IMR-90 (cell line): ENCODE measurements at places on chromosomes 16 and 17. TPM values are rescaled to one million over a fixed set of nuclear protein-coding genes. Genes with fewer than 3 reads are reported as not detected.

DNA sequence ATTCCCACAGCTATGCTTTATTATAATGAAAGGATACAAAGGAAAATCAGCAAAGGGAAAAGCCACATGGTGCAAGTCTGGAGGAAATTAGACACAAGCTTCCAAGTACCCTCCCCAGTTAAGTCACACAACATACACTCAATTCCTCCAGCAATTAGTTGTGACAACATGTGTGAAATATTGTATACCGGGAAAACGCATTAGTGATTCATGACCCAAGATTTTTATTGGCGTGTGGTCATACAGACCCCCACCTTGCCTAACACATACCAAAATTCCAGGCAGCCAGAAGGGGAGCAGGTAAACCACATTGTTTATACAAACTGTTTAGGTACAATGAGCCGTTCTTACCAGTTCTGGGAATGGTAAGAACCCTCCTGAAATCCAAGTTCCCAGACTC, 160.6 kb downstream of the CYB561 start:
- H3K27ac ChIP-seq: no peak overlapping the region
- peaks cover 3% of the 10 kb centered on the region; the same call in 1 of the 2 replicates for H3K4me1 ChIP-seq
- no peak for DNase-seq
- no peak overlapping the region for H3K4me3 ChIP-seq
- H3K27me3 ChIP-seq: no peaks in the 10 kb centered on the region

DNA sequence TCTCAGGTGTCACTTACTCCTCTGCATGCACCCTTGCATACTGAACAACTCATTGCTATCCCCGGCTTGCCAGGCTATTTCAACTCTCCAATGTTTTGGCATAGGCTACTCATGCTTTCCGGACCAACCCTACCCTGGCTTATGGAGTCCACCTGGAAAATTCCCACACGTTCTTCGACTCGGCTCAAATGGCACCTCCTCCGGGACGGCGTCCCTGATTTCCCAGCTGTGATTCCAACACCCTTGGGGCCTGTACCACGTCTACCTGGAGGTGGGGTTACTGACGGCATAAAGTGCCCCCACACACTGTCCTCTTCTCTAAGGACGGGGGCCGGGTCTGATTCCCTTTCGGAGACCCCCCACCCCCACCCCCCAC, 498 bp downstream of the SMYD4 start:
- peak overlapping the region; percentile 80; the same call in 1 of the 2 replicates for H3K27ac ChIP-seq
- H3K27me3 ChIP-seq: no peaks in the 10 kb centered on the region
- DNase-seq: no peak
- peak overlapping the region; percentile 100 for H3K4me3 ChIP-seq

GRCh38 chr17:78127888-78128550, 536 bp downstream of the TMC6 start:
- peak overlapping the region; percentile 45 for H3K4me3 ChIP-seq
- H3K4me1 ChIP-seq: peaks cover 2% of the 10 kb centered on the region; the same call in 1 of the 2 replicates
- H3K27ac ChIP-seq: no peak overlapping the region

- no peak overlapping the region for H3K4me3 ChIP-seq
- H3K27me3 ChIP-seq: no peaks in the 10 kb centered on the region
Measured at GRCh38 chr16:1607971-1608370, 3.9 kb downstream of the IFT140 start.

DNA sequence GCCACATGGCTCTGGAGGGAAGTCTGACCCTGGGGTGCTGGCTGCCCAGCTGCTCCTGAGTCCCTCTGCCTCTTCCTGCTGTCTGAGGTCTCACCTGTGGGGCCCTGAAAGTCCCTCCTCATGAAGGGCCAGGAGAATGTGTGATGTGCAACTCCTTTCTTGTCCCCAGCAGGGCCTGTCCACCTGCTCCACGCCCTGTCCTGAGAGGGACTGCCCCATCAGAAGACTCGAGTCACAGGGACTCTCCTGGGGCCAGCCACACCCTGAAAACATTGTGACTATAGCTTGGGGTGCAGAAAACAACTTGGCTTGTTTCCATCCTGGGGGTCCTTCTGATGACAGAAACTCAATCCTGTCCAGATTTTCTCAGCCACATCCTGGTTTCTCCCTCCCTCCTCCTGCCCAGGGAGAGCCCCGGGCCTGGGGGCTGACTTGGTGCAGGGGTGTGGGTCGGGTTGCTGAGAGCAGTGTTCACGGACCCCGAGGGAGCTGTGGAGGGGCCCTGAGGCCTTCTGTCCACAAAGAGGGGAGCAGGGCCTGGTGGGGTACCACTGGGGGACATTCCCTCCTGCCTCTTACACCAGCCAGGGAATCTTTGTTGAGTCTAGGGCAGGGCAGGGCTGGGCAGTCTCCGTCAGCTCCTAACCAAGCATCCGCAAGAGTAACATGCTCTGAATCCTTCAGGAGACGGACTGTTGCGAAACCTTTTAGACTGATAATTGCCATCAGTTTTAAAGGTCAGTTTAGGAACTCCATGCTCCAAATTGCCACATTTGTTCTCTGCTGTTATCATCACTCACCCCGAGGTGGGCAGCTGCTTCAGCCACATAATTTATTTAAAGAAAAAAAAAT, 45.9 kb downstream of the NT5M start:
- H3K27me3 ChIP-seq: peaks cover 8% of the 10 kb centered on the region; the same call in 1 of the 2 replicates
- no peaks in the 10 kb centered on the region for H3K36me3 ChIP-seq
- H3K27ac ChIP-seq: no peak overlapping the region
- no peak overlapping the region for H3K4me3 ChIP-seq

DNA sequence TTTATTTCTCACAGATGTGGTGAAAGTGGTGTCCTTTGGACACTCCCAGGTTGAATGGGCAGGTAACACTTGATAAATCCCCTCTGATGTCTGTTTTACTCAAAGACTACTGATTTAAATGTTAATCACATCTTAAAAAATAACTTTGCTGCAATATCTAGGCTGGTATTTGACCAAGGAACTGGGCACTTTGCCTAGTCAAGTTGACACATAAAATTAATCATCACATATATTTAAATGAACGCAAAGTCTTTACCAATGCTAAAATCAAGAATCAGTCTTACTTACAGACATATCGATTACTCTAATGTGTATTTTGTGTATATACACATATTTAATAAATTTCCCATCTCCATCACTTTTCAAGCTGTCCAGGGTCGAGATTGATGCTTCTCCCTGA, 7.0 kb downstream of the MT2A start:
- no peak overlapping the region for H3K27ac ChIP-seq
- DNase-seq: peak; percentile 48
- peaks cover 31% of the 10 kb centered on the region for H3K4me1 ChIP-seq
- H3K27me3 ChIP-seq: no peaks in the 10 kb centered on the region

The RBFOX1 gene
- not detected in 2 replicates for total RNA-seq

The GGA2 gene
- 16.5 and 23.9 TPM in 2 replicates for total RNA-seq

The CPHXL2 gene
- not detected in 2 replicates for total RNA-seq

The C16orf74 gene
- 4.5 and 5.0 TPM in 2 replicates for total RNA-seq

The PABPN1L gene
- not detected in 2 replicates for total RNA-seq

The C1QTNF8 gene
- total RNA-seq: not detected in 2 replicates

The XPO6 gene
- total RNA-seq: 103 and 108 TPM in 2 replicates
